ENCODE measurements at places on chromosomes 13 and 19.
A peak's percentile ranks its signal among the peaks of the same experiment; 100 is the strongest.

GRCh38 chr13:80290591-80290990 lies 50.3 kb downstream of the SPRY2 start:
- no peak for DNase-seq

GRCh38 chr19:33767898-33768413 lies 28.7 kb upstream of the KCTD15 start:
- DNase-seq: no peak

GRCh38 chr13:65592731-65593130 lies 1637.4 kb downstream of the PCDH9 start:
- DNase-seq: no peak

DNA sequence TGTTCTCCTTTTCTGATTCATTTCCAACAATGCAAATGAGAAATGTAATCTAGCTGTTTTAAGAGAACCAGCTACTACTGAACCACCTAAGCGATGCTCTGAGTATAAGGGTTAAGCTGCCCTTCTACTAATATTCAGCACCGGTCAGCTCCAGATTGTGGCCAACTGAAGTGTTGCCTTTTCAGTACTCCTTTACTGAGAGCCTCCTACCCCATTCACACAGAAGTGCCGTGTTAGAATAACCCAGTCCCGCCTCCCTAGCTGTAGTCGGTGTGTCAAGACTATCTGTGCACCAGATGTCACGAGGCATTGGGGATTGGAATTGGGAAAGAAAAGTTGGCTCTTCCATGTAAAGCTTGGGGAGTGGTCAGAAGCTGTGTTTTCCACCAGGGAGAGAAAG lies 45.4 kb downstream of the FAM124A start:
- no peak for DNase-seq

- no peak for DNase-seq
Observed at GRCh38 chr19:34505321-34506025, 23.9 kb downstream of the WTIP start.

DNA sequence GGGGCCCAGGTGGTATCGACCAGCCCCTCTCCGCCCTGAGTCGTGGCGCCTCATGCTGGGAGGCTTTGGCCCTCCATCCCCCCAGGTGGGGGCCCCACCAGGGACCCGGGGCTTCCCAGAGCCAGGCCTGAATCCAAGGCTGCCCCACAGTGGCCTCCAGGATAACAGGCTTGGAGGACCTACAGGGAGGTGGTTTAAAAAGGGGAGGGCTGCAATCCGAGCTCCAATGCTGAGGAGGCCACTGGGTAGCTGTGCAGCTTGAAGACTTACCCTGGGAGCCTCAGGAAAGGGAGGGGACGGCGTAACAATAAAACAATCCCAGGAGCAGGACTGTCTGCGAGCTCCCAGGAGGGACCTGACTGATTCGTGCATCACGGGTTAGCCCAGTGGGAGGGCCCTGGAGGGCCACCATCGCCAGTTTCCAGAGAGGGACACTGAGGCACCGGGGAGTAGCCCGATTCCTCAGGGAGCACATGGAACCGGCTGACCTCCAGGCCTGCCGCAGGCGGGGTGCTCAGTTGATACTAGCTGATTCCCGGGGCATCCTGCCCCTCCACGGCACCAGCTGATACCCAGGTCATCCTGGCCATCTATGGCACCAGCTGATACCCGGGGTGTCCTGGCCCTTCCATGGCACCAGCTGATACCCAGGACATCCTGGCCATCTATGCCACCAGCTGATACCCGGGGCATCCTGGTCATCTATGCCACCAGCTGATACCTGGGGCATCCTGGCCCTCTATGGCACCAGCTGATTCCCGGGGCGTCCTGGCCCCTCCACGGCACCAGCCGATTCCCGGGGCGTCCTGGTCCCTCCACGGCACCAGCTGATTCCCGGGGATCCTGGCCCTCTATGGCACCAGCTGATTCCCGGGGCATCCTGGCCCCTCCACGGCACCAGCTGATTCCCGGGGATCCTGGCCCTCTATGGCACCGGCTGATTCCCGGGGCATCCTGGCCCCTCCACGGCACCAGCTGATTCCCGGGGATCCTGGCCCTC lies 3.7 kb upstream of the C2CD4C start:
- no peak for DNase-seq

DNA sequence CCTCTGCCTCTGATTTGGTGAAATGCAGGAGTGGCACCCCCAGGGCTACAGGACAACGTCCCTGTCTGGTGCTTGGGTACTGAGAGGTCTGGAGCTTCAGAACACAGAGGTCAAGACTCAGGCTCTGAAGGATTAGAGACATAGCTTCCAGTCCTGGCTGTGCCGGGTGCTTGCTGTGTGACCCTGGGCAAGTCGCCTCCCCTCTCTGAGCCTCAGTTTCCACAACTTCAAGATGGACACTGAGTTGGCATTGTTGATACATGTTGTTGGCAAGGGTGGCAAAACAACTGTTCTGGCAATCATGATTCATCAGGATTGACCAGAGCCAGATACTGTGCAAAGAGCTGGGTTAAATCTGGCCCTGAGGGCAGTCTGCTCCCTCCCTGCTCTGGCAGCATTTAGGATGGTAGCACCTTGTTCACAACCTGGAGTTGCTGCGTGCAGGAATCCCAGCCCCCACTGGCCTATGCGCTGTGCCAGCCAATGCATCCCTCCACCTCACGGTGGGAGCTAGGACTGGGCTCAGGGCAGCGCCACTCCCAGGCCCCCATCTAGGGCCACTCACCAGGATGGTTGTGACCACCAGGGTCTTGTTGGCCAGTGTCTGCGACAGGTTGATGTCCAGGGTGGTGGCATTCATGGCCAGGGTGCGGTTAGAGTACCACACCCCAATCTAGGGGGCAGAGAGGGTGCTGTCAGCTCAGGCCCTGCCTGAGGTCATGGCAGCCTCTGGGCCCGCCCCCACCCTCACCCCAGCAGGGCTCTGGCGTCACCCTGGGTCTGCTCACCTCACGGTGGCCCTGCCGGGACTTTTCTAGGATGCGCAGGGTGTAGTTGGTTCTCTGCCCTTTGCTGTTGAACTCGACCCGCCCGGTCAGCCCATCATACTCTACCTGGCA lies 16.7 kb downstream of the GRIK5 start:
- DNase-seq: no peak

DNA sequence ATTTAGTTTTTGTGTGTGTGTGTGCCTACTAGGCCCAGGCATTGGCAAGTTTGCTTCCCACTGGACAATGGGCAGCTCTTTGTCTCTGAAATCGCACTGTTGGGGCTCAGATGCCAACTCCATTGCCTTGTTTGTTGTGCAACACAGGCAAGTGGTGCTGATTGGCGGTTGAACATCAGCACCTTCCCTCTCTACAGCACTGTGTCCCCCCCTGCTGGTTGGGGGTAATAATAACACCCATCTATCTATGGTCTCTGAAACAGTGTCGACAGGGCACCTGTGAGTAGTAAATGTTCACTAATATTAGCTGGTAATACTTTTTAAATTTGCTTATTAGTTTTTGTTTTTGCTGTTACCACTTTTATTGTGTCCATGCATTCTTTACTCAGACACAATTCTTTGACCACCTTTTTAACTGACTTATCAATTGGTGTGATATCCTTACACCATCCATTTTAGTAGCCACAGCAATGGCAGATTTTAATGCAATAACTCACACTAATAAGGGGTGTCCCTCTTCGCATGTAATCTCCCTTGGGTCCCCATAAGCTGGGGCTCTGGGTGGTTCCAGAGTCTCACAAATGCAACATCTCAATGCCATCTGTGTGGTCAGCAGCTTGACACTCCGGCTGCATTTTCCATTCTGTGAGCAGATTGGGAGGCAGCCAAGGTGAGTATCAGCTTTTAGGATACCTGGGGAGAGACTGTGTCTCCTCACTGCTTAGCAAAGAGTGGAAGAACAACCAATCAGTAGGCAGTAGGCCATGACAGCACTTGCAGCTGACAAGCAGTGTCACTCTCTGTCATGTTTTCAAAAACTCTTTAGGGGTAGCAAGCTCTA lies 47.7 kb upstream of the UQCRFS1 start:
- no peak for DNase-seq

DNA sequence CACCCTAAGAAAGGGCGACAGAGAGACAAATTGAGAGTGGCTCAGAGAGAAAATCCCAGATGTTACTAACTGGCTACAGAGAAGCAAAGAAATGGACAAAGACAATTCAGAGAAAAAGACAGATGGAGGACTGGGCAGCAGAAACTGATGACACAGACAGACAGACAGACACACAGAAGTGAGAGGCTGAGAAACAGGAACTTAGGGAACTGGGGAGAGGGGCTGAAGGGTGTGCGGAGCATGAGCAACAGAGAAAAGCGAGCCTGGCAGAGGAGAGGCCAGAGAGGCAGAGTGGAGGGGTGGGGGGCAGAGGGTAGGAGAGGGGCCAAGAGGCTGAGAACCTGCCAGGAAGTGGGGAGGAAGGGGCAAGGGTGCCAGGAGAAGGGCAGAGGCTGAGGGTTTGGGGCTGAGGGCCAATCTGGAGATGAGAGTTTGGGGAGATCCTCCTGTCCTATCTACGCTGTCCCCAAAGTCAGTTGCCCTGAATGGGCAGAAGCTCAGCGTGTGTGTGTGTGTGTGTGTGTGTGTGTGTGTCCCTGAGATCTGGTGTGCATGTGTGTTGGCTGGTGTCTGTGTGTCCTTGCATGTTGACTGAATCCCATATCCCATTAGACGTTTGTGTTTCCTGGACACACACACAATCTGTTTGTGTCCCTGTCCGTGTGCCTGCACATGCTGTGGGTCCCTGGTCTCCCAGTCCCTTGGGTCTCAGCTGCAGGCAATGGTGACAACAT lies 5.6 kb upstream of the ERFL start:
- no peak for DNase-seq

DNA sequence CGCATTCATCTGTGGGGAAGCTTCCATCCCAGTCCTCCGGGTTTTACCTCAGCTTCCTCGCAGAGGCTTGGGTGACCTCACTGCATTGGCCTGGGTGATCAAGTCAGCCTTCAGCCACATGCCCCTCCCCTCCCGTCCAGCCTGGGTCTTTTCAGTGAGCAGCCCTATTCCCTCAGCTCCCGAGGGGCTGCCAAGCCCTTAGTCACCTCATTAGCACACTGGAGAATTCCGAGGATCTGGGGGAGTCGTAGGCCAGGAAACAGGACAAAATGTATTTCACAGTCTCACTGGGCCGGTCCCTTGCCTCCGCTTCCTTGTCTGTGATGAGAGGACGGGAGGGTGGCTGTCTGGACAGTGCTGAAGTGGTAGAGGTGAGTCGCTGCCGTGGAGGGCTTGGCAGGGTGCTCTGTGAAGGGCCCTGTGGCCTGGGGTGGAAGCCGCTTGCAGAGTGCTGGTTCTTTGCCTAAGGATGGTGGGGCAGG lies 19.9 kb downstream of the KDM4B start:
- no peak for DNase-seq

DNA sequence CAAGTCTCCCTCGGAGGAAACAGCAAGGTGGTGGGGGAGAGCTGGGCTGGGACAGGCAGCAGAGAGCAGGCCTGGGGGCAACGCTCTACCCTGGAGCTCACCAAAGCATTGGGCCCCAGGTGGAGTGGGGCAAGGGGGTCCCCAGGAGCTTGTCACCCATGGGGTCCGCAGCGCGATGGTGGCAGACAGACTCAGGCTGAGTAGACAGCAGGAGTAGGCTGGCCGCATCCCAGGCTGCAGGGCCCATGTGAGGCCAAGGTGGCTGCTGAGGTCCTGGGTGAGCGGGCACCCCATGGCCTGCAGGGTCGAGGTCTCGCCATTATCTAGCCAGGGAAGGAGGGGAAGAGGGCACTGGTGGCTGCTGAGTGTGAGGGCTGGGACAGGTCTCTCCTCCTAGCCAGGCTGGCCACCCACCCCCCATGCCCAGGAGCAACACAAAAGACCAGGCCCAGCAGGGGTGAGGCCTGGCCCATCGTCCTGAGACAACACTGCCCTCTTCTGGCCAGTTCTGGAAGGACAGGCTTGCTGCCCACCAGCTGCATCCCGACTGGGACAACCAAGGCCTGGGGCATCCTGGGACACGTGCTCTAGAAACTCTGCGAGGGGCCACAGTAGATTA lies 33.1 kb downstream of the CEBPG start:
- peak; percentile 66 for DNase-seq

- DNase-seq: no peak
Observed at GRCh38 chr13:76239031-76239680, 603.0 kb downstream of the LMO7 start.

- DNase-seq: no peak
Observed at GRCh38 chr13:27627380-27627779, 5.7 kb downstream of the POLR1D start.

DNA sequence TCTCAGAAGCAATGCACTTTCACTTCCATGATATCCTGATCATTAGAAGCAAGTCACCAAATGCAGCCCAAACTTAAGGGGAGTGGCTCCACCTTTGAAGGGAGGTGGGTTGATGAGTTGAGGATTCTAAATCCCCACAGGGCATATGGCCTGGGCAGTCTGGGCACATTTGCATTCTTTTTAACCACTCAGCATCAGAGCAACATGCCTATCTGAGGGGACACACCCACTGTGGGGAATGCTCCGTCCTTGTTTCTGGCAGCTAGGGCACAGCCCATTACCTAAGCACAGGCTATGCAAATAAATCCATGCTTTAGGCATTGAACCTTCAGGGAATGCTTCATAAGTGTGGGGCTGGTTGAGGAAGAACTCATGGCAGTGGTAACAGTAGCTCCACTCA lies 12.3 kb upstream of the SACS start:
- no peak for DNase-seq

DNA sequence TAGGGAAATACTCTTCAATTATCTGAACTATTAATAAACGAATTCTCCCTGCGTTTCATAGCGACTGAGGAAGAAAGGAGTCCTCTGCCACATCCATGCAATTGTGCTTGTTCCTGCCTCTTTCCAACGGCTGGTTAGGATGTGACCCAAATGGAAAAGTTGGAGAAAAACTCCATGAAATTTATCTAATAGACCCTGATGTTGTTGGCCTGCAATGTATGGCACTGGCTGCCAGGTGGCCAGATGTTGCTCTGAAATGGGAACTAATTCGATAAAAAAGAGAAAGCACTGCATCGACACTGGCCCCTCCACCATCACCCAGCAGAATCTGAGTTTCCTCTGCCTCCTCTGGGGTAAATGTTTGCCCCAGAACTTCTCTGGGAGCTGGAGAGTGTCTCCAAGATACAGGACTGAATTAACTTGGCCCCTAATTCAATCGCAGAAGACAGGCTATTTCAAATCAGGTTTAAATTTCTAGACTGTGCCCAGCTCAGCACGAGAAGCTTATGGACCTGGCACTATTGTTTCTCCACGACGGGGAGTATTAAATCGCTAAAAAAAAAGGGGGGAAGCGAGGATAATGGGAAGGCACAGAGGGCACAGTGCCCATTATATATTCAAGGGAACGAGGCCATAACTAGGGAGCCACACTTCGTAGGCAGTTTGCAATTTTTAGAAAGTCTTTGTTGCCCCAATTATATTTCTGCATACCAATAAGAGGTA lies 103.9 kb downstream of the ZIC5 start:
- DNase-seq: no peak

Measured in CD4-positive, alpha-beta T cell treated with Interleukin-15 for 1 hour (primary cell).